ENCODE measurements at places on chromosomes 2 and 18.

DNA sequence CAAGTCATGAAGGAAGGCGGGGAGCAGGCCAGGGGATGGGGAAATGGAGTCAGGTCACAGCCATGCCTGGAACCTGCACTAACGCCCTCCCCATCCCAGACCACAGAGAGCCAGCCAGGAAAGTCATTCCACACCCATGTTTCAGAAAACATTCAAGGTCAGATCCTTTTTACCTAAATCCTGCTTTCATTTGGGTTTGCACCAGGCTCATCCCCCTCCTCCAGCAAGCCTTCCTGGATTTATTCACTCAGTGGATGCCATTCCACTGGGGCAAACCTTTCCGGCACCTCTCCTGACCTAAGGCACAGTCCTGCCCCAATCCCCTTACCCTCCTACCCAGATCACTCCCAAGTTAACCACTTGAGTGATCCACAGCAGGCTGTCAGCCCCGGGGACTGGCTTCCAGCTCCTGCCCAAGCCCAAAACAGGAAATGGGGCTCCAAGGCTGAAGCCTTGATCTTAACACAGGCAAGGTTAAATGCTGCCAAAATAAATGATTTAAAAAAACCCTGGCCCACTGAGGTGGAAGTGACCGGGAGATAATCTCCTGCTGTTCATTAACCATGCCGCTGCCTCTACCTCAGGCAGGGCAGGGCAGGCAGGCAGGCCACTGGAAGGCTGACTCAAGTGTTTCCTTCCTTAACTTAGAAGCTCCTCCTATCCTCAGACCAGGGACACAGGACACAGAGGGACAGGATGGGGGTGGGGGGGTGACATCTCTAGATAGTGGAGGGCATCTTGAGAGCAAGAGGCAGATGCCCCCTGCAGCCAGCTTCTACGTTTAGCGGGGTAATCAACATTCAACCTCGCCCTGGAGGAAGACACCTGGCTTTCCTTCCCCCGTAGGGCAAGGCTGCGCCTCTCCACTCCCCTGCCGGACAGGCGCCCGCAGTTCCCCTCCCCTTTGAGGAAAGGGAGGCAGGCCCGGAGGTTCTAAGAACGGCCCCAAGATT lies 1.4 kb downstream of the RAB11FIP5 start:
- DNase-seq: no peak

DNA sequence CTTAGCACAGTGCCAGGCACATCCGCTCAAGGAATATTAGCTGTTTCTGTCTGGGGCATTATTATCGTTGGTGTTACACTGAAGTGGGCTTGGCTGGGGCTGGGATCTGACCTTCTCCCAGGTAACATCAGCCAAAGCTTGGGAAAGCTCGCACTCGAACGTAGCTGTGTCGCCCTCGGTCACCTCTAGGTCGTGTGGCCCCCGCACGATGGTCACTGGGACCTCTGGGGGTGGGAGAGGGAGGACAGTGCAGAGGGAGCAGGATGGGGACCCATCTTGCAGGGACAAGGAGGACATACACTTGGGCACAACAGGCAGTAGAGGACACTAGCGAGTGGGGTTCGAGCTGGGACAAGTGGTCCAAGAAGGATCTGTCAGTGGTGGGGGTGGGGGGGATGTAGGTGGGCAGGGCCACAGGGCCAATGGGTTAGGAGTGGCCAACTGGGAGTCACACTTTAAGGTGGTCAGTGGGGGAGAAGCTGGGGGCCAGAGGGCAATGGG lies 9.7 kb downstream of the TMEM198 start:
- DNase-seq: no peak

GRCh38 chr2:233185963-233186362 lies 65.5 kb upstream of the ATG16L1 start:
- DNase-seq: no peak

DNA sequence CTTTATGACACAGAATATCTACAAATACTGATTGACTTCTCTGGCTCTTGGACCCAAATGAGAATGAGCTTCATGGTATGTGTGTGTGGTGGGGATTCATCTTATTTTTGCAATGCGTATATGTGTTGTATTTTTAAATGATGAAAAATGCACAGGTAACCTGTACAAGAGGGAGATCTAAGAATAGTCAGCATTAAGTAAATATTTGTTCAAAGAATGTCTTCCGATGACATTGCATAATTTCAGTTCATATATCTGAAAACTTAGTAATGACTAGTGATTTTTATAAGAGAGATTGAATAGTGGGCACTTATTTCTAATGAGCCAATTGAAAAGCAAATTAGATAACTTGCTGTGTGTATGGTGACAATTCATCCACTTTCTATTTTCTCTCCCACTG lies 66.4 kb downstream of the EML6 start:
- DNase-seq: no peak

GRCh38 chr18:9916077-9916639 lies 2.3 kb downstream of the VAPA start:
- DNase-seq: no peak

- DNase-seq: no peak
Observed at GRCh38 chr2:118843483-118844132, 3.8 kb downstream of the EN1 start.

GRCh38 chr18:36624451-36625167 lies 204.2 kb downstream of the TPGS2 start:
- DNase-seq: no peak

DNA sequence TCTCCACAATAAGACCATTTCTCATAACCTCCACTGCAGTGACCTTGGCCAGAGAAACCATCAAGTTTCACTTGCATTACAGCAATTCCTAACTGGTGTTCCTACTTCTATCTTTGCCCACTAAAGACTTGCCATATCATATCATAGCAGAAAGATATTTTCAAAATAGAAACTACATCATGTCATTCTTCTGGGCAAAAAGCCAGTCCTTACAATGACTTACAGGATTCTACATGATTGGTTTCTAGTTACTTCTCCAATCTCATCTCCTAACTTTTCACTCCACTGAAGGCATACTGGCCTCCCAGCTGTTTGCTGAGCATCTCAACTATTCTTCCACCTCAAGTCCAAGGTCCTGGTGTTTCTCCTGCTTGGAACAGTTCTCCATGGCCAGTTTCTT lies 151.4 kb downstream of the HNMT start:
- no peak for DNase-seq

GRCh38 chr2:61396005-61396404 lies 74.9 kb downstream of the USP34 start:
- DNase-seq: no peak

DNA sequence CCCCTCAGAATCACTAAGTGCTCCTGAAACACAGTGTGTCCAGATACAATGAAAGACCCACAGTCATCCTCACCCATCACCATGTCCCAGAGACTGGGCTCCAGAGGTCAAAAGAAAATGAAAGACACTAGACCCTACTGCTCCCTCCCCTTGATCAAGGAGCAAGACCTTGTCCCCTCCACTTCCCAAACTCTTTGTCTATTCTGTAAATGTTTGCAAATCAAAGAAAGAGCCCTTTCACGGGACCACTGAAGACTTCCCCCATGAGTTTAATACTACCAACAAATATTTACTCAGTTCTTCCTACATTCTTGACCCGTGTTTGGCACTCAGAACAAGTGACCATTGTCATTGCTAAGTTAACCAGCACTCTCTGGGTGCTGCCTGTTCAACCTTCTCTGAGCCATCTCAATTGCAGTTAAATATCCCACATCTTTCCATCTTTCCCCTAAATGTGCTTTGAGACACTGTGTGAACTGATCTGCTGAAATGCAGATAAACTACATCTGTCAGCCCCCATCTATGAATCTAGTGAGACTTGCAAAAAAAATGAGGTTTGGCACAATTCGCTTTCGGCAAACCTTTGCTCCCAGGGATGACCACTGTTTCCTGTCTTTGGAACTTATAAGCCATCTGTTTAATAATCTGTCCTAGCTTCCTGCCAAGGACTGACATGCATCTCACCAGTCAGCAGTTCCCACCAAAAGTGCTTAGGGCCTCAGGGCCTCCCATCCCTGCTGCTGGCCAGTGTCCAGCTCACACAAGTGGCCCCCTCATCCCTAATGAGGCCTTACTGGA lies 170.3 kb downstream of the GFPT1 start:
- DNase-seq: no peak

GRCh38 chr18:59547581-59548182 lies 149.5 kb downstream of the CCBE1 start:
- no peak for DNase-seq

DNA sequence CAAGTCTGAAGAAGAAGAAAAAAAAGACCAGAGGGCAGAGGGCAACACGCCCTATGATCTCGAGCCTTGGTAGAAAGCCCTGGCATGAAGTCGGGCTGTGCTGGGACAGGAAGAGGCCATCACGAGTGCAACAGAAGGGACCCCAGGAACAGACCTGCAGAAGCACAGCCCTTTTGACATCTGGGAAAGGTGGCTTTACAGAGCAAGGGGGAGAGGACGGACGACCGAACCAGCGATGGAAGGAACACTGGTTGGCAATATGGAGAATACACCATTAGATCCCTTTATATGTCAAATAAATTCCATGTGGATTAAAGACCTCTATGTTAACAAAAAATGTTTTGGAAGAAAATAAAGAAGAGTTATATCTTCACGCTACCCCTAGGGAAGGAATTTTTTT lies 10.7 kb downstream of the KIF1A start:
- DNase-seq: no peak

GRCh38 chr2:22907330-22907729 lies 477.6 kb upstream of the KLHL29 start:
- no peak for DNase-seq

DNA sequence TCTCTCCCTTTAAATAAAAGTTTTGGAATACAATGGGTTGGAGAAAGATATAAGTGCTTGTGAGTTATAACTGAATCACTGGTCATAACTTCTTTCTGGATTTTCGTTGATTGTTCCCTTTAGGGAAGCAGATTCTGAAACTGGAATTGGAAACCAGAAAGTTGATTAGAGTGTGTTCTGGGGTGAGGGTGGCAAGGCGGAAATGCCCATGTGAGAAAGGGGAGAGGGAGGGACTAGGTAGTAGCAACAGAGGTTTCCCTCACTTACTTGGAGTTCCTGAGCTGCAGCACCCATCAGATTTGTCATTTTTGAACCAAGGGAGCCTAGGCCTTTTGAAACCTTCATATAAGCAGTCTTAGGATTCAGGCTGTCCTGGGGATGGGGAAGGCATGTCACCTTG lies 453.4 kb downstream of the KCNJ3 start:
- DNase-seq: no peak

DNA sequence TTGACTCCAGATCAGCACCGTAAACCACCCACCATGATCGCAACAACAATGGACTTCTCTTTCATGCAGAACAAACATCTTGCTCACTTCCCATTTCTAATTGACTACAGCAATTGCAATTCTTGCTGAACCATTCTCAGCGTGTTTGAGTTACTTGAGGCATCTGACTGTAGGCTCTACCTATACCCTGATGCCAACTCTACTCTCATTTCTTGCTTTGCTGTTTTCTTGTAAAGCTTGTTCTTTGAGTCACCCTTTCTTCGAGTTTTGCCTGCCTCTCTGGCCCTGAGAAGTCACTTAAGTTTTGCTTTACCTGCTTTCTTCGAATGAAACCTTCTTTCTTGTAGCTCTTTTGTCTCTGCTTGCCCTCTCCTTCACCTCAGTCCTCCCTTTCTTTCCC lies 160.5 kb upstream of the RND3 start:
- no peak for DNase-seq

- no peak for DNase-seq
Observed at GRCh38 chr2:46229134-46230063, 67.8 kb upstream of the EPAS1 start.

DNA sequence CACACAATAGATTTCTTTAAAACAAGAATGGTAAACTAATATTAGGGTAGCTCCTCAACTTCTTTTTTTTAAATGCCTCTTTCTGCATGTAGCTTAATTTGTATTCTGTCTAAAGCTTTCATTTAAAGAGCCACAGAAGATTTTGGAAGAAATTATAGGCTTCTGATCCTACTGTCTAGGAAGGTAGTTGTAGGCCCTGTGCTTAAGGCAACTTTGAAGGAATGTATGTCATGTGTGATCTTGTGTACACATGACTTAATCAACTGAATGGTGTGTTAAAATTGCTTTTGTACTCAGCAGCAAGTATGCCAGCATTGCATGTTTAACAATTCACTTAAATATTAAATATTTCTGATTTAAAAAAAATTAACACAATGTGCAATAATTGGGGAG lies 51.5 kb upstream of the LYPD6 start:
- no peak for DNase-seq

- DNase-seq: no peak
Observed at GRCh38 chr2:38620282-38620977, 17.7 kb upstream of the HNRNPLL start.

DNA sequence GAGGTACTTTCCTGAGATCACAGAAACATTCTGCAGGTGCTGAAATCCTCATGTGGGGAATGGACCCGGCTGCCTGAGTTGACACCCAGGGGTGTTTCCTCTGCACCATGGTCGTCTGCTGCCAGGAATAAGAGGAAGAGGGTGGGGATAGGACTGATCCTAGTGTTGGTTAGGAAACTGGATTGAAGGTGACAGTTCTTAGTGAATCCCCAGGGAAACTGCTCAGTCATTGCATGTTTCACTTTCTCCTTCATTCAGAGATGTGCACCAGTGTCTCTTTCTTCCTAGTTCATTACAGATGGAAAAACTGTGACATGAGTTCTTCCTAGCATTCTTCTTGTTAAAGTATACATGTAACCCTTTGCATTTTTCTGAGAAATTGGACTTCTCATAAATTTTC lies 294.3 kb downstream of the PTGR3 start:
- DNase-seq: no peak

- no peak for DNase-seq
Observed at GRCh38 chr18:22977847-22978701, 44.9 kb downstream of the RBBP8 start.

DNA sequence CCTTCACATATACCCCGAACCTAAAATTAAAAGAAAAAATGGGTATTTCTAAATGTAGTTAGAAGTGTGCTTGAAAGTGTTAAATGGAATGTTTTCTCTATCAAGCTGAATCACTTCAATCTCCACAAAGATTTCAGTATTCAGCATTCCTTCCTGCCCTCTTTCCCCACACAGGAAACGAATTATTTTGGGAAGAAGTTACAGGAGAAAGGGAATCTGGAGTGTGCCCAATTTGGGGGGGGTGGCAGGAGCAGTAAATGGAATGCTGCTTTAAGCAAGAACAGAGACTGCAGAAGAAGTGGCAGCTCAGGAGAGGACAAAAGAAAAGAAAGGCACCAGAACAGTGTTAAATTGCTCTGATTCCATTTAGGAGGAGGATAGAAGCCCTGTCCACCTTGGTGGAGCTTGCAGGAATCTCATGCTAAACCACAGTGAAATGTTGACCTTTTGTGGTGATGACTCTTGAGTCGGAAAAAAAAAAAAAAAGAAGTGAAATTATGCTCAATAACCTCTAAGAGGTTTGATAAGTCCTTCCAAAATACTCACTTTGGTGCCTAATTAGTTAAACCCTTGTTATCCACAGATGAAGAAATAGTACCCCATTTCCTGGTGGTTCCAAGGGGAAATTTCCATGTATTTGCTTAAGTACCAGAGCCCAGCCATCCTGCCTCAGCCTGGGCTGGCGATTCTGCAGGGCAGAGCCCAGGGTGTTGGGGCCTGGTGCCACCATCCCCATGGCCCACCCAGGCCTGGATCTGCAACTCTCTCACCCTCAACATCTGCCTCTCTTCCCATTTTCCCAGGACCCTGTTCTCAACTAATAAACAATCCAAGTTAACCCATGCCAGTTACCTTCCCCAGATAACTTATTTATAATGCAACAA lies 56.5 kb downstream of the MYO5B start:
- no peak for DNase-seq

Data from activated T-helper 1 cell treated with anti-CD3 and anti-CD28 coated beads, Interleukin-2, amount 50 U/mL, for 16 hours (primary cell).